ENCODE measurements at places on chromosomes 16 and 17.

DNA sequence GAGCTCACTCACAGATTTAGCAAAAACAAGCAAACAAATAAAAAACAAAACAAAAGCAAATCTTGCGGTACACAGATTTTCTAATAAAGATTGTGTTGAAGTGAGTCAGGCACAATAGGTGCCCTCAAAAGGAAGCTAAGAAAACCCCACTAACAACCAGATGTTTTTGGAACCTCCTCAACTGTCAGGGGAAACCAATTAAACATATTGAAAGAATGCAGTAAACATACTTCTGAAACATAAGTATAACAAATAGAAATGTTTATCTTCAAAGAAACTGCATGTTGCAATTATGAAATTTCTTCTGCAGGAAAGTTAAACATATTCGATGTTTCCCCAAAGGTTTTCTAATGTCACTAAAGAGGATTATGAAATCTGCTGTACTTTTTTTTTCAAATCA lies 110.5 kb upstream of the CORO6 start:
- no peak for DNase-seq

GRCh38 chr17:17606416-17607000 lies 15.0 kb upstream of the PEMT start:
- DNase-seq, result no peak

DNA sequence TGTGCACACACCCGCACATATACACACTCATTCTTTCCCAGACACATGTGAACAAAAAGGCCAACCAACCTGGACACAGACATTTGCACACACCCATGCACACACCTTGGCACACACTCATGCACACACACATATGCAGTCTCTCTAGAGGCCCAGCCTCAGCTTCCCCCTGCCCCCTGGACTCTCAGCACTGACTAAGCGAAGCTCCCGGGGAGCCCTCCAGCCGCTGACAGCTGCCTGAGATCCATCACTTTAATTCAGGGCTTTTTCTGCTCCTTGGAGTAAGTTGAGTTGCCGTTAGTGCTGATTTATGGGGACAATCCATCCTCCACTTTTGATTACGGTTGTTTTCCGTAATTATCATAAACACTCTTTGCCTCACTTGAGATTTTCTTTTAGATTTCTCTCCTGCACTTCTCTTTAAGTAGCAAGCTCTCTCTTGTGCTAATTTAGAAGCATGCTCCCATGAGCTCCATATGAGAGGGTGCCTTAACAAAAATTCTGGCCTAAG lies 158.6 kb upstream of the CDC42EP4 start:
- no peak for DNase-seq

- DNase-seq, result no peak
These were observed 174.9 kb upstream of the CIBAR2 start for GRCh38 chr16:85286951-85287814.

GRCh38 chr17:45775576-45776011 lies 8.5 kb upstream of the CRHR1 start:
- DNase-seq, result no peak

DNA sequence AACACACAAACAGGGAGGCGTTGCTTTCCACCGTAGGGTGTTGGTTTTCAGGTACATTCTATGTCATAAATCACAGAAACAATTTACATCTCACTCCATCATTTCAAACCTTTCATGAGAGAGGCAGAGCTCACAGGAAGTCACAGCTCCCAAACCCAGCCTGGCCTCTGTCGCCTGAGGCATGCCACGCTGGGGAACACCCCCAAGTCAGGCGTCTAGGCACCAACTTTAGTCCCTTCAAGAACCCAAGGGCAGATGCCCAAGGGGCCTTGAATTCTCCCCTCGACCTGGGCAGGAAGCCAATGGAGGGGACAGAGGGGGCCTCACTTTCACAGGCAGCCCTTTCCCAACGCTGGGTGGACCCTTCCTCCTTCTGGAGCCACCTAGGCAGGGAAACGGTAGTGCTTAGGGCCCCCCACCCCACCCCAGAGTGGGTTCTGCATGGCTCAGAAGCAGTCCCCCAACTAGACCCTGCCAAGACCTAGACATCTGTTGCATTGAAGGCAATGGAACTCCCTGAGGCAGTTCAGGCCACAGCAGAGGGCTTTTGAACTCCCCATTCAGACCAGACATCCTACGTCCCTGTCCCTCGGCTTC lies 10.6 kb downstream of the TBX4 start:
- DNase-seq, result no peak

DNA sequence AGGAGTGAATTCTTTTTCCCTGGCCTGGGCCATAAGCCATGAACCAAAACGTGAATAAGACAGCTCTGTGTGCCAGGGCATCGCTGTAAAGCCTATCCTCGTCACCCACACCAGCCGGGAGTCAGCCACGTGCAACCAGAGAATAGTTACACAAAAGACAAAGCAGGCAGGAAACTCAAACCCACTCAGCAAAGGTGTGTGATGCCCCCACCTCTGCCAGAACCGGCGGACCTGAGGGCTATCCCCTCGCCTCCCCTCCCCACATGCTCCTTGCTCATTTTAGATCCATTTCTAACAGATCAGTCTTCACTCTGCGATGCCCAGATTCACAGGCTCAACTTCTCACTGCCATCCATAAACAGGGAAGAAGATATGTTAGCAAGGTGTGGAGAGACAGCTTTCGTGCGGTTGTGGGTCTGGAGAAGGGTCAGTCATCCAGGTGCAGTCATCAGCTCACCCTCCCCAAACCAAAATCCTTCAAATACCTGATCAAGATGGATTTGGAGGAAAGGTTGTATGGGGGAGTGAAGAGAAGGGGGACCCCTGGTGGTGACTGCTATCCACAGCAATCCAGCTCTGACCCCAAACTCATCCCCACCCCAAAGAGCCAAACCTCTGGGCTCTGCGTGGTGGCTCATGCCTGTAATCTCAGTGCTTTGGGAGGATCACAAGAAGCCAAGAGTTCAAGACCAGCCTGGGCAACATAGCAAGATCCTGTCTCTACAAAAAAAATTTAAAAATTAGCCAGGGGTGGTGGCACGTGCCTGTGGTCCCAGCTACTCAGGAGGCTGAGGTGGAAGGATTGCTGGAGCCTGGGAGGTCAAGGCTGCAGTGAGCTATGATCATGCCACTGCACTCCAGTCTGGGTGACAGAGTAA lies 219.2 kb downstream of the C16orf78 start:
- DNase-seq, result no peak

DNA sequence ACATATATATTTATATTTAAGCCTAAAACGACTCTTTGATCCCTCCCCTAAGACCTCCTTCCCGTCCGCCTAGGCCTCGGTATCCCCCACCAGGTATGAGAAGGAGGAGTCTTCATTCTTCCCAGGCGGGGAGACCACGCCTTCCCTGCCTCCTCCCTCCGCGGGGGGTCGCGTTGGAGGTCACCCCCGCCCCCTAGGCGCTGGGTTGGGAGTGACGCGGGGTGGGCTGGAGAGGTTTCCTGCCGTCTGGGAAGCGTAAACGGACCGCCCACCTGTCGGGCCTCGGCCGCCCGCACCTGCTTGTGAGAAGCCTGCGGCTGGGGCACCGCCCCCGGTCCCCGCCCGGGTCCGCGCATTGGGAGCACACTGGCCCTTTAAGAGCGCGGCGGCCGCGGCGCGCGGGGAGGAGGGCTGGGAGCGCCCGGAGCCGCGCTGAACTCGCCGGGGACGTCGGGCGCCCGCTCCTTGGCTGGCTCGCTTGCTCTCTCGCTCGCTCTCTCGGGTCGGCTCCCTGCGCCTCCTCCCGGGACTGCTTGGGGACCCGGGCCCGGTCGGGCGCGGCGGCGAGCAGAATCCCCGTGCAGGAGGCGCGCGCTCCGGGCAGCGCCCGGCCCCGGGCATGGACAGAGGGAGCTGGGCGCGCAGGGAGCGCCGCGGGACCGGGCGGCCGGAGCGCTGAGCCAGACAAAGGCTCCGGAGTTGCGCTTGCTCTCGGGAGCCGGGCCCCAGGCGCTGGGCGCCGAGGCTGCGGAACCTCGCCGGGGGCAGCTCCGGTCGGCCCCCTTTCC lies at the start of gene MMP15:
Gene MMP15, plus strand, starts transcription at position 404 of the 788 bp plus-strand sequence. CDS start 597 bp downstream, outside the sequence.
- no peak for DNase-seq

DNA sequence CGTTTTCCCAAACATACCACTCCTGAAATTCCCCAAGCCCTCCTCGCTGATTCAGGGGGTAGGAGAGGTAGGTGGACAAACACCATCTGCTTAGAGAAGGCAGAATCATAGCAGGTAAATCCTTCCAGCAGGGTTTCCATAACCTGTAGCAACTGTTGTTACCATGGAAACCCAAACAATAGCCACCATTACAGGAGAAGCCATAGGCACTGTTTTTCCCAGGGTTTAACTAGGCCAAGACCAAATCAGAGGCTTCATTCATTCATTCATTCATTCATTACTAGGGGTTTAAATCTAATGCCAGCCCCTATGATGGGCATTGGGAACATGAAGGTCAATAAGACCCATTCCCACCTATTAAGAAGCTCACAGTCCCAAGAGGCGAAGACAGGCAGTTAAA lies 25.5 kb upstream of the CIITA start:
- no peak for DNase-seq

- DNase-seq, result no peak
These were observed 45.6 kb upstream of the BAHCC1 start for GRCh38 chr17:81349397-81350319.

DNA sequence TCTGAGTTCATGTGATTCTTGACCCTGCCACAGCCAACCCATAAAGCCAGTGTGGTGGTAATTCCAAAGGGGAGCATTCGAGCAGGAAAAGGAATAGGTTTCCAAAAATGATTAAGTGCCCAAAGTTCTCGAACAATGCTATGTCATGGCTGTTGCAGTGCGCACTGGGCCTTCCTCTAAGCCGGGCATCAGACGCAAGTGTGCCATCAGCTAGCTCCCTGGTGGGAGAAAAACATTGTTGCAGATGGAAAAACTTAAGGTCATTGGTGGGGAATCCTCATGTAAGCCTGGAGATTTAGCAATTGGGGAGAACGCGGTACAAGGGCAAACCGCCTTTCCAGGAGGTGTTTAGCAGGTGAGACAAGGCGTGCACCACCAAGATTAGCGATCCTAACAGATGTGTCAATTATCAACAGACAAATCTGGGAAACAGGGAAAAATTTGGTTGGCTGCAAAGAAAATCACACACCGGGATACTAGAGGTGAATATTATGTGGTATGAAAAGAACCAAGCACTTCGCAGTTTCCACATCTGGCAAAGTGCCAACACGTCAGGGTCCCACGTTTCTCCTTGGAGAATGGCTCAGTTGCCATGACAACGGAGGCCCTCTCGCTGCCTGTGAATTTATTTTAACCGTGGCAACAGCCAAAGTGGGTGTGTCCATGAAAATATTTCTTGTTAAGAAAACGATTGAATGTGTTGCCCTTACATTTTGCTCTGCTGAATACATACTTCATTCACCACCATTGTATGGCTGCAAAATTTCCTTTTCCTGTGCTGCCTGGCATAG lies 118.5 kb upstream of the CACNG5 start:
- DNase-seq, result no peak

GRCh38 chr16:31360251-31360650 lies 5.3 kb downstream of the ITGAX start:
- DNase-seq, result no peak

DNA sequence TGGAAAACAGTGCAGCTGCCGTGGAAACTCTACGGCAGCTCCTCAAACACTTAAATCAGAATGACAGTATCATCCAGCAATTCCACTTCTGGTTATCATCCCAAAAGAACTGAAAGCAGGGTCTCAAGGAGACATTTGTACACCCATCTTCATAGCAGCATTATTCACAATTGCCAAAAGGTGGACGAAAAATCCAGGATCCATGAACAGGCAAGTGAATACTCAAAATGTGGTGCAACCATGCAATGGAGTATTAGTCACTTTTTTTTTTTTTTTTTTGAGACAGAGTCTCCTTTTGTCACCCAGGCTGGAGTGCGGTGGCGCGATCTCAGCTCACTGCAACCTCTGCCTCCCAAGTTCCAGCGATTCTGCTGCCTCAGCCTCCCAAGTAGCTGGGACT lies 10.6 kb upstream of the AATK start:
- DNase-seq, result no peak

DNA sequence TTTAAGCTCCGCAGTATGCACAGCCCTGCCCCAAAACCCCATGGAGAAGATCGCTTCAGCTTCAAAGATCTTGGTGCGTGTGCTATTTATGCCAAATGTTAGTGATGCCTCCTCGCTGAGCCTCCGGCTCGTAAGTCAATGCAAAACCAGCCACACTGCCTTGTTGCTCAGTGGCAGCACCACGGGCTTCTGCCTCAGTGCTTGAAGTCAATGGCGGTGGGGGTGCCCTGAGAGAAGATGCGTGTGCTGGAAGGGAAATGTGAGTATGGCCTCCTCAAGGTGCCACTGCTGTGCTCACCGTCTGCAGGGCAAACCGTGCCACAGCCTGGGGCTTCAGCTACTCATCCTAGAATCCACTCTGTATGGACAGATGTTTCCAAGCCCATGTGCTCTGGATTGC lies 121.9 kb downstream of the XYLT1 start:
- no peak for DNase-seq

GRCh38 chr16:71354156-71354555 lies 4.4 kb upstream of the CALB2 start:
- no peak for DNase-seq

GRCh38 chr16:75379911-75380847 lies 53.1 kb downstream of the CFDP1 start:
- no peak for DNase-seq

DNA sequence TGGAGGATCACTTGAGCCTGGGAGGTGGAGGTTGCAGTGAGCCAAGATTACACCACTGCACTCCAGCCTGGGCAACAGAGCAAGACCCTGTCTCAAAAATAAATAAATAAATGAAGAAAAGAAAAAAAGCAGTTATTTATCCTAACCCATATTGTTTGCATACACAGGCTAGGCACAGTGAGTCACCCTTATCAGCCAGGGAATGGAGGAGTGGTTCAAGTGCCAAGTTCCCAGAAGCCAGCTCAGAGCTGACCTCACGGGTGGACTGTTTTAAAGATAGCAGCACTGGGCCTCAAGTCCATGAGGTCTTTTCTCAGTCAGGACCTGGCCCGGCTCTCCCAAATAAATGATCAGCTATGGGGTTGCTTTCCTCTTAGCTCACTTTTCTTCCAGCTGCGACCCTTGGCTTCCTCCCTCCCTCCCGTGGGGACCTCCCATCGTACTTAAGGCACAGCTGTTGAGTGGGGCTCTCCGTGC lies 22.6 kb upstream of the MGAT5B start:
- no peak for DNase-seq

- DNase-seq, result no peak
These were observed 53.7 kb downstream of the MAP2K6 start for GRCh38 chr17:69468207-69468606.

GRCh38 chr17:72077326-72077960 lies 43.4 kb upstream of the SOX9 start:
- DNase-seq, result no peak

DNA sequence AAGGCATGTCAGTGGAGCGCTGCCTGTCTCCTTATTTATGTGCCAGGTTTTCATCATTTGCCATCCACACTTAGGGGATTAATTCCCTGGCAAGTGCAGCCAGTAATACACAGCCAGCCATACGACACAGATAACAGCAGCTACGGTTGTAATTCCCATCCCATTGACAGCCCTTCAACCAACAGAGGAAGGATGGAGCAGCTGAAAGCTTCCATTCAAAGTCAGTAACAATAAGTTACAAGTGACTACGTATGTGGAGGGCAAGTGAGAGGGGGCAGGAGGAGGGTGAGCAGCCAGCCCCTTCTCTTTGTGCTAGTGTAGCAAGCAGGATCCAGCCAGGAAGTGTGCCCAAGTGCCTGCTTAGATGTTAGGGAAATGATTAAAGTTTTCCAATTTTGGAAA lies 53.8 kb upstream of the LYRM9 start:
- no peak for DNase-seq

- DNase-seq, result no peak
These were observed 26.8 kb upstream of the ZNF629 start for GRCh38 chr16:30813821-30814189.

Measured in GM04503 (cell line).